ENCODE measurements at places on chromosomes 4 and X. TPM values are rescaled to one million over a fixed set of nuclear protein-coding genes. Genes with fewer than 3 reads are reported as not detected.

The SLC38A5 gene
- total RNA-seq: 18.1 TPM

The S100G gene
- 0.54 TPM for total RNA-seq

The LDB2 gene
- total RNA-seq: 44.5 TPM

The UBQLN2 gene
- total RNA-seq: 26.6 TPM

The PRKG2 gene
- 2.1 TPM for total RNA-seq

- H3K36me3 ChIP-seq: no peaks in the 10 kb centered on the region
- H3K4me3 ChIP-seq: peak within 1 kb of the TSS; percentile 44
- H3K27ac ChIP-seq: no peak within 1 kb of the TSS
- DNase-seq: peak; percentile 58
These were observed at the start of gene SPINK2 for GRCh38 chr4:56821381-56822243. TSS of gene SPINK2 (minus strand) at chr4:56821701. CDS start at chr4:56821662, 39 bp downstream.

- no peaks in the 10 kb centered on the region for H3K27me3 ChIP-seq
- no peak for DNase-seq
- H3K4me1 ChIP-seq: no peaks in the 10 kb centered on the region
- no peak overlapping the region for H3K27ac ChIP-seq
- no peak overlapping the region for H3K4me3 ChIP-seq
These were observed 912.5 kb upstream of the PABPC4L start for GRCh38 chr4:135114079-135114478.

DNA sequence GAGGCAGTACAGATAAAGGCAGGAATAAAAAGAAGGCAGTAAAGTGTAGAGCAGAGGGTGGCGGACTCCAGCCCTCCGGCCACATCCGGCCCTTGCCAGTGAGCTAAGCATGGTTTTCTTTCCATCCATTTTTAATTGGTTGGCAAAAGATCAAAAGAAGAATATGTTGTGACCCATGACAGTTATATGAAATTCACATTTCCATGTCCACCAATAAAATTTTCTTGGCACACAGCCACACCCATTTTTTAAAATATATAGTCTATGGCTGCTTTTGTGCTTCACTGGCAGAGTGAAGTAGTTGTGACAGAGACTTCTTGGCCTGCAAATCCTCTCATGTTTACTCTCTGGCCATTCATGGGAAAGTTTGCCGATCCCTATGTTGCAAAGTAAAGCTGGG, 29.8 kb downstream of the SLC9A6 start:
- H3K27me3 ChIP-seq: no peaks in the 10 kb centered on the region
- no peaks in the 10 kb centered on the region for H3K36me3 ChIP-seq
- no peak overlapping the region for H3K27ac ChIP-seq

GRCh38 chrX:65642914-65643491, 24.5 kb upstream of the MSN start:
- DNase-seq: no peak
- peaks cover 31% of the 10 kb centered on the region for H3K4me1 ChIP-seq
- no peaks in the 10 kb centered on the region for H3K36me3 ChIP-seq
- H3K27me3 ChIP-seq: no peaks in the 10 kb centered on the region
- peak overlapping the region; percentile 77 for H3K27ac ChIP-seq
- no peak overlapping the region for H3K4me3 ChIP-seq

DNA sequence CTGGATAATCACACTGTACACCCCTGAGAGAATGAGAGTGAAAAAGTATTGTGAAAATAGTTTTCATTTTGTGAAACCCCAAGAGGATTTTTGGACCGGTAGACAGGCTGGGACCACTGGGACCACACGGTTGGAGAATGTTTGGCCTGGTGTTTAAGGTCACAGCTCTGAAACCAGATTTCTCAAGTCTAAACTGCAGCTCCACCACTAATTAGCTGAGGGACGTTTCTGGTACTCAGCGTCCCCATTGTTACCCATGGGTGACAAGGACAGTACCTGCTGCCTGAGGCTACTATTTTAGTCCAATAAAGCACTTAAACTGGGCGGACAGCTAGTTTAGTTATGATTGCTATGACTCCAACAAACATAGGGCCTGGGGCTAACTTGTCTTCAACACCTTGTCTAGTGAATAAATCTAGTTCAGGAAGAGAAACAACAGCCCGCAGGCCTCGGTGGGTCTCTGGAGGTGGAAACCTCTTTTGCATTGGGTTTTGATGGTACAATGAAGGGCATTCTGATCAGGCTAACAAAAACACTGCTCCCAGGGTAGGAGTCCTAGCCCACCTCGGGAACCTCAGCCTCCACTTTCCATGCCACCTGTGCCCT, 509 bp upstream of the USP11 start:
- DNase-seq: peak; percentile 10
- peaks cover 8% of the 10 kb centered on the region for H3K4me1 ChIP-seq
- H3K4me3 ChIP-seq: peak overlapping the region; percentile 55
- peaks cover 22% of the 10 kb centered on the region for H3K36me3 ChIP-seq
- H3K27ac ChIP-seq: peak overlapping the region; percentile 97

DNA sequence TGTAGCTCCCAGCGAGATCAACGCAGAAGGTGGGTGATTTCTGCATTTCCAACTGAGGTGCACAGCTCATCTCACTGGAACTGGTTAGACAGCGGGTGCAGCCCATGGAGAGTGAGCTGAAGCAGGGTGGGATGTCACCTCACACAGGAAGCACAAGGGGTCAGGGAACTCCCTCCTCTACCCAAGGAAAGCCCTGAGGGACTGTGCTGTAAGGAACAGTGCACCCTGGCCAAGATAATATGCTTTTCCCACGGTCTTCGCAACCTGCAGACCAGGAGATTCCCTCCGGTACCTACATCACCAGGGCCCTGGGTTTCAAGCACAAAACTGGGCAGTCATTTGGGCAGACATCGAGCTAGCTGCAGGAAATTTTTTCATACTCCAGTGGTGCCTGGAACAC, 216.4 kb upstream of the TET2 start:
- H3K4me3 ChIP-seq: no peak overlapping the region
- no peaks in the 10 kb centered on the region for H3K27me3 ChIP-seq
- DNase-seq: no peak

DNA sequence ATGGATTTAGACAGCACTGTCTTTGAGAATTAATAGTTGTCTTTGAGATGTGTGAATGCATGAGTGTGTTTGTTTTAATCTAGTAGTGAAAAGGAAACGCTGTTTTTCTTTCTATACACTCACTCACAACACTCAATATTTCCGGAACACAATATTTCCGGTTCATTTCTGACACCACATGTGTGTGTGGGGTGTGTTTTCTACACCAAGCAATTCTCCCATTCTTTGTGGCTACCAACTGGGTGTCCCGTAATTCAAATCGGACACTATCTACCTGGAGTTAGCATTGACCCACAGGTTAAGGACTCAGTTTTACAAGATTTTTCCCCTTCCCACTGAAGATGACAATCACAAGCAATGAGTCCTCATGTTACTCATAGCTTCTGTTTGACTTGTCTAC, 113.9 kb downstream of the SNCA start:
- no peak for DNase-seq
- no peak overlapping the region for H3K27ac ChIP-seq
- H3K36me3 ChIP-seq: no peaks in the 10 kb centered on the region
- H3K27me3 ChIP-seq: no peaks in the 10 kb centered on the region
- no peaks in the 10 kb centered on the region for H3K4me1 ChIP-seq

- H3K36me3 ChIP-seq: no peaks in the 10 kb centered on the region
- H3K4me3 ChIP-seq: no peak overlapping the region
- H3K27ac ChIP-seq: no peak overlapping the region
- no peaks in the 10 kb centered on the region for H3K4me1 ChIP-seq
- no peak for DNase-seq
- no peaks in the 10 kb centered on the region for H3K27me3 ChIP-seq
These were observed 642.4 kb downstream of the TRIML1 start for GRCh38 chr4:188781655-188782054.

- H3K36me3 ChIP-seq: no peaks in the 10 kb centered on the region
- H3K4me1 ChIP-seq: no peaks in the 10 kb centered on the region
- H3K27me3 ChIP-seq: no peaks in the 10 kb centered on the region
- no peak overlapping the region for H3K27ac ChIP-seq
These were observed 34.5 kb downstream of the RNF175 start for GRCh38 chr4:153725136-153725830.

DNA sequence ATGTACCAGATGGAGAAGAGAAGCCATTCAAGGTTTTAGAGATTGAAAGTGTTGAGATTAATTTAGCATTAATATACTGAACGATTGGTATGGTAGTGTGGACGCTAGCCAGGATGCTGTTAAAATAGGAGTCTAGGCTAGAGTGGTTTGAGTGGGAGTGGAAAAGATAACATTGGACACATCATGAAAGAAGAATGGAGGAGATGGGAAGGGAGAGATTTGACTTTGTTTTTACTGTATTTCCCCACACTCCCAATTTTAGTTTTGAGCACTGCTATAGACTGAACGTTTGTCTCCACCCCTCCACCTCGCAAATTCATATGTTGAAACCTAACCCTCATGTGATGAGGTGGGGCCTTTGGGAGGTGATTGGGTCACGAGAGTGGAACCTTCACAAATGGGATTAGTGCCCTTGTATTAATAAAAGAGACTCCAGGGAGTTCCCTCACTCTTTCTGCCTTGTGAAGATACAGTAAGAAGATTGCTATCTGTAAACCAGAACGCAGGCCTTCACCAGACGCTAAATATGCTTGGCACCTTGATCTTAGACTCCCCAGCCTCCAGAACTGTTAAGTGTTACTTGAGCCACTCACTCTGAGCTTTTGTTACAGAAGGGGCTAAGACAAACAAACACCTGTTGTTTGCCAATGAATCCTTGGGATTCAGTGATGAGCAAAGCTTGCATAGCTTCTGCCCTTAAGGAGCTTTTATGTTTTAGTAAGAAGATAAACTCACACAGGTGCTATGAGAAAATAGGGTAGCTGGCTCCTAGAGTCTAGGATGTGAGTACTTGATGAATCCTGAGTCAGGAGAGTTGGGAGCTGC, 25.8 kb downstream of the USP9X start:
- no peak overlapping the region for H3K4me3 ChIP-seq
- DNase-seq: no peak
- H3K27me3 ChIP-seq: no peaks in the 10 kb centered on the region
- H3K36me3 ChIP-seq: no peaks in the 10 kb centered on the region
- no peak overlapping the region for H3K27ac ChIP-seq
- H3K4me1 ChIP-seq: peaks cover 11% of the 10 kb centered on the region

DNA sequence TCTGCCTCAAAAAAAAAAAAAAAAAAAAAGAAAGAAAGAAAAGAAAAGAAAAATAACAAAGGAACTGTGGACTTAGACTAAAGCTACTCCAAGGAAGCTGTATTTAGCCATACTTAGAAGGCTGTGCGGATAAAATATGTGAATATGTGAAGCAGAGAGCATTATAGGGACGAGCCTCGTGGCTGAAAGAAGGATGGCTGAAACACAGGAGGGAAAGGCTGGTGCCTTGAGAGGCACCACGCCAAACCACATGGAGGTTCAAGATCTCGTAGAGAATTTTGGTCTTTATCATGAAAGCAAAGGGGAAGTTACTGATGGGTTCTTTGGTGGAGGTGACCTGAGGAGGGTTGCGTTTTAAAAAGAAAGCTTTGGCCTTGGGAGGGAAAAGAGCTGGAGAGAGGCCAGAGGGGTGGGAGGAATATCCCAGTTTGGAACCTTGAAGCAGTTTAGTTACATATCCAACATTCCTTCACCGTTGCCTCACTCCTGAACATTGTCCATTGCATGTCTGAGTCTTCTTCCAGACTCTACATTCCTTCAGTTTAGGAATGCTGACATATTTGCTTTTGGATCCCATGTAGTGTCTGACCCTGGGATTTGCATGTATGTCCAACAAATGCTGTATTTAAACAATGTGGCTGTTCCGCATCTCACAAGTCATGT, 82.5 kb downstream of the CPE start:
- no peaks in the 10 kb centered on the region for H3K36me3 ChIP-seq
- H3K27ac ChIP-seq: no peak overlapping the region
- DNase-seq: no peak

DNA sequence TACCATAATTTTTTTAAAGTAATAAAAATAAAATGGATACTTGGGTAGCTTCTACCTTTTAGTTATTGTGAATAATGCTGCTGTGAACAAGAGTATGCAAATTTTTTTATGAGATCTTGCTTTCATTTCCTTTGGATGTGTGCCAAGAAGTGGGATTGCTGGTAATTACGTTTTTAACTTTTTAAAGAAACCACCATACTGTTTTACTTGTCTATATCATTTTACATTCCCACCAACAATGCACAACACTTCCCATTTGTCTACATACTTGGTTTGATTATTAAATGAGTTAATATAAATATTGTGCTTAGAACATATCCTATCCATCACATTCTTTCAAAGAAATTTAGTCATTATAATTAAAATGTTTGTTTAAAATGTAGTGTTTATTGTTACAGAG, 3.9 kb upstream of the SULT1B1 start:
- no peak overlapping the region for H3K27ac ChIP-seq
- no peak overlapping the region for H3K4me3 ChIP-seq
- DNase-seq: no peak

- DNase-seq: no peak
- no peaks in the 10 kb centered on the region for H3K36me3 ChIP-seq
- no peaks in the 10 kb centered on the region for H3K27me3 ChIP-seq
- H3K4me3 ChIP-seq: no peak overlapping the region
These were observed 292.8 kb downstream of the RAPGEF2 start for GRCh38 chr4:159395693-159396092.

- peak overlapping the region; percentile 7 for H3K4me3 ChIP-seq
- H3K36me3 ChIP-seq: no peaks in the 10 kb centered on the region
These were observed 92.2 kb upstream of the RAPGEF2 start for GRCh38 chr4:159010563-159011260.

- no peak overlapping the region for H3K4me3 ChIP-seq
- no peak overlapping the region for H3K27ac ChIP-seq
- H3K4me1 ChIP-seq: no peaks in the 10 kb centered on the region
- H3K36me3 ChIP-seq: no peaks in the 10 kb centered on the region
- no peaks in the 10 kb centered on the region for H3K27me3 ChIP-seq
- DNase-seq: no peak
These were observed 45.4 kb upstream of the CTAG2 start for GRCh38 chrX:154698630-154699248.

DNA sequence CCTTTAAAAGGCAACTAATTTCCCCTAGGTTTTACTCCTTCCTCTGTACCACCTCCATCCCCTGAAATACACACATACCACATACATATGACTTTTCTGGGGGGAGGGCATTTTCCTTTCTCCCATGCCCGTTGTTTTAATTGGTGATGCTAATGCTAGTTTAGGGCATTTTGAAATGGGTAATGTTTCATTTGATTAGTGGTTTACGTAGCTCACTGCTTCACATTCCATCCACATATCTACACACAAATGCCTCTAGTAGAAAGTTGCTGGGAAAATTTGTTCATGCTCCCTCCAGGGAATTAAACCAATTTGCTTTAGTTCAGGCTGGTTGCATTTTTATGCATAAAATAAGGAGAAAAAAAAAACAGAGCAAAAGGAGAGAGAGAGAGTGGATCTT, 231.2 kb downstream of the FRAS1 start:
- DNase-seq: no peak
- H3K36me3 ChIP-seq: no peaks in the 10 kb centered on the region
- no peak overlapping the region for H3K27ac ChIP-seq
- H3K27me3 ChIP-seq: no peaks in the 10 kb centered on the region

GRCh38 chrX:80354966-80355465, 65.2 kb upstream of the TENT5D start:
- no peaks in the 10 kb centered on the region for H3K4me1 ChIP-seq
- H3K36me3 ChIP-seq: no peaks in the 10 kb centered on the region
- no peak for DNase-seq
- H3K27ac ChIP-seq: no peak overlapping the region
- H3K27me3 ChIP-seq: no peaks in the 10 kb centered on the region
